ENCODE measurements at places on chromosomes 1 and 21. TPM values are rescaled to one million over a fixed set of nuclear protein-coding genes. Genes with fewer than 3 reads are reported as not detected.

- DNase-seq, result no peak
Measured at GRCh38 chr1:76075188-76075489, 593 bp downstream of the ST6GALNAC3 start.

GRCh38 chr1:33146003-33146402, 35.8 kb downstream of the TRIM62 start:
- DNase-seq, result no peak

The LCK gene
- 474 TPM for total RNA-seq

DNA sequence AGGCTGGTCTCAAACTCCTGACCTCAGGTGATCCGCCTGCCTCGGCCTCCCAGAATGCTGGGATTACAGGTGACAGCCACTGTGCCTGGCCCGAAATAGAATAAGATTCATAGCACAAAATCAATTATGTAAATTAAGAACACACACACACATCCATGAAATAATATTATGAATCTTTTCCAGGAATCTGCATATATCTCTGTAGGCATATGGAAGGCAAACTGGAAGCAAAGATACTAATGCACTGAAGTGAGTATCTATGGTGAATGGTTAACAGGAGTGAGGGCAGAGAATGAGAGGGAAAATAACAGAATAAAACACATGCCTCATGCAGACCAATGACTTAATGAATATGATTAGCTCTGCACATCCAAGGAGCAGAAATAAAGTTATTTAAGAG, 61.6 kb upstream of the ATP2B4 start:
- DNase-seq, result no peak

GRCh38 chr1:7781501-7781900, 2.6 kb upstream of the PER3 start:
- no peak for DNase-seq

The ITSN1 gene
- total RNA-seq, result 4.0 TPM

DNA sequence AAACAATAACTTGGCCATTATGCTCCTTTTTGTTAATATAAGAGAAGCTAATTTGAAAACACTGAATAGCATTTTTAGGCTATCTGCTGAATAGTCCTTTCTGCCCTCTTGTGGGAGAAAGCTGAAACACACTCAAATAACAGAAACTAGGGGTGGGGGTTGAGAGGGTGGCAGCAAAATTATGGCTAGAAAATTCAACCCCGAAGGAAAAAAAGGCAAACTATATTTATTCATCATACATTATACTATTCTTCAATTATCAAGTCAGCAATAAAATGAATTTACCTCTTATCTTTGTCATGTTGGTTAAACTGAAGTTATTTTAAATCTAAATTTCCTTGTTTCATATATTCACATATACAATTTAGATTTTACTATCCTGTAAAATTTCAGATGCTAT, 255.9 kb downstream of the FAF1 start:
- DNase-seq, result no peak

DNA sequence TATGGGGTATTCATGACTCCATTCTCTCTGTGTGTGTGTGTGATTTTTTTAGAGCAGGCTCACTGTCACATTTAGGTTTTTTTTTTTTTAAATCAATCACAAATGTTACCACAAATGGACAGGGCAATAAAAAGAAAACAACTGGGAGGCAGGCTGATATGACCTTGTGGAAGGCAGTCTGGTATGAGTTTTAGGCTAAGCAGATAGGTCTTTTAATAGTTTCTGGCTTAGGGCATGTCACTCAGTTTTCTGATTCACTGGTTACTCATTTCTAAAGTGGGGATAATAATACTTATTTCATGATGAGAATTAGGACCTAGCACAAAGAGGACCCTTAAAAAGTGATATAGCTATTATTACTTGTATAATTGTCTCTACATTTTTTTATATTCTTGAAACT, 278.9 kb downstream of the RYR2 start:
- DNase-seq, result no peak
